Spinal cord (tissue), 10 donors: ENCODE measurements at places on chromosomes 7 and 10.

DNA sequence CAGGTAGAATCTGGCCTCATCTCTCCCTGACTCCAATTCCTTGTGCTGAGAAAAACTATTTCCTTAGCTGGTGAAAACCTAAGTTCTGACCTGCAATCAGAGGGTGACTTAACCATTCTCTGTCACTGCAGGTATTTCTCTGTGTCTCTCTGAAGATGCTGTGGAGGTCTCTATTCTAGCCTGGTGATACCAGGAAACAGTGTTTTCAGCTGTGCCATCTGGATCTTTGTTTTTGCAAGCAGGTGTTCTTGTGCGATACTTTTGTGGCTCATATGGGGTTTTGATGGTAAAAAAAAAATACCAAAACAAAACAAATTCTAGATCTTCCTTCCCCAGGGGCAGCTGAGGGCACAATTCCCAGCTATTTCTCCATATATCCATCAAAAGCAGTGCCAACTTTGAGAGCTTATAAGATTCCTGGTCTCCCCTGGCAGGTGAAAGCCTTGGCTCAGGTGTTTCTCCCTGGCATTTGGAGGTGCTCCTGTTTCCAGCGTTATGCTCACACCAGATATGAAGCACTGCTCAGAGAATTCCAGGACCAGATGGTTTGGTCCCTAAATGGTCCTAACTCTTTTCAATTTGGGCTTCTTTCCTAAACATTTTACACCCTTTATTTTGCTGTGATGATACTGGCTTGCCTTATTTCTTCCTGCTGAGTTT lies 9.9 kb upstream of the NPVF start:
- DNase-seq = peak; percentile 84

GRCh38 chr7:128924707-128925588 lies 12.8 kb upstream of the IRF5 start:
- DNase-seq = no peak

- DNase-seq = peak; percentile 72
These were observed 3.4 kb upstream of the SMARCD3 start for GRCh38 chr7:151251689-151252560.

GRCh38 chr7:131618391-131618790 lies 62.0 kb upstream of the PODXL start:
- DNase-seq = no peak

DNA sequence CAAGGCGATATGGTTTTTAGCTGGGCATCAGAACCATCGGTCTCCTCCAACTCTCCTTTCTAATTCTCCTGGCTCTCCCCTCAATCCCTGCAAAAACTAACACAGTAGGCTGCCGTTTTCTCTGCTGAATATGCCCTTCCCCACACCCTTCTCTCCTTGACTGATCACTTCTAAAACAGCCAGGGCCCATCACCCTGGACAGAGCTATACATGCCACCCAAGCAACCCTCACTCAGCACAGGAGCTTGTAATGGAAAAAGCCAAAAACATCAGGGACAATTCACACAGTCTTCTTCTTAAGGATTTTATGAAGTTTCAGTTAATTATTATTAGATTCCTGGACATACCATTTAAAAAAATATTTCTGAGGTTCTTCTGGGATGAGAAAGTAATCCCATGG lies 61.5 kb downstream of the PIK3AP1 start:
- DNase-seq = no peak

DNA sequence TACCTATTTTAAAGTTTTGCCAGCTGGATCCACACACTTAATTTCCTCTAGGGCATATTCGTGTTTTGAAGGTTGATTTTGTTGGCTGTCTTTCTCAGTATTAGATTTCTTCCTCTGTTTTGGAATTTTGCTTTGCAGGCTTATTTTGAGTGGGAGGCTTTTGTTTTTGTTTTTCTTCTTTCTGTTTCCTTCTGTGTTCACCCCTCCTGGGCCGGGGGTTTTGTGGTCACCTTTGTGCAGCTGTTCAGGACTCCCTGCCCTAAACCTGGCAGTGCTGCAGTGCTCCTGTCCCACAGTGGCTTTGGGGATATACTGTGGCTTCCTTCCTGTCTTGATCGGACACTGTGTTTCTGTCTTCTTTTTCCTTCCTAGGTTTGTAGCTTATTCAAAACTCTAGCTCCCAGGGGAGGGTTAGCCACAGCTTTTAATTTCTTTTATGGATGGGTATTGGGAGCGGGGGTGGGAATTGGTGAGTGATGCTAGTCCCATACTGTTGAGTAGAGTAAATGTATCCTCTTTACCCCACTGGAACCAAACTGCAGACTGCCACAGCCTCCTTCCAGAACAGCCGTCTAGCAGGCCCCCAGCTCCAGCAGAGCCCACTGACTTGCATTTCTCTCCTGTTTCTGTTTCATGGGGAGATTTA lies 228.7 kb upstream of the FZD8 start:
- DNase-seq = no peak

DNA sequence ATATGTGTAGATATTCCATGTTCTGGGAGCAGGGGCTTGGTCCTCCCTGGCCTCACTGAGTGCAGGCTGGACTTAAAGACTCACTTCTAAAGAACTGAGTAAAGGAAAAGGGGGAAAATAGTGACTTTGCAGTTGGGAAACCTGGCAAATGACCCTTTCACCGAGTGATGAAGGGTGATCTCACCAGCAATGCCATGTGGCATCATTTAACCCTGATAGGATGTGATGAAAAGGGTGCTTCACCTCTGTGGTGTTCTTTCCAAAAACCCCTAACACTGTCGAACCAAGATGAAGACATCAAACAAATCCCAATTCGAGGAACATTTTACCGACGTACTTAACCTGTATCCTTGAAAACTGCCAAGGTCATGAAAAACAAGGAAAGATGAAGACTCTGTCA lies 71.9 kb downstream of the AOAH start:
- DNase-seq = no peak

- DNase-seq = no peak
These were observed 1.0 kb downstream of the INMT start for GRCh38 chr7:30752979-30753378.

DNA sequence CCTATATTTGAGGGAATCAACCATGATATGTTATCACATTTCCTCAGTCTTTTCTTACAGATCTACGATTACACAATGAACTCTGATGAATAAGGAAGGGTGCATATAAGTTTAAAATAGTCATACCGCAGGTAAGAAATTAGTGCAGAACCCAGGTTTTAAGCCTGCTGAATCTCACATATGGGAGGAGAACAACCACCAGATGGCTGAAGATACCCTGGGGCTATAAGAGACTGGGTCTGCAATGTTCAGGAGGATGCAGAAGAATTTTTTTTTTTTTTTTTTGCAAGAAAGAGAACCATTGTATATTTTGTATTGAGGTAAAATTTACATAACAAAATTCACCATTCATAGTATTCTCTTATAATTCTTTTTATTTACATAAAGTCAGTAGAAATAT lies 372.3 kb upstream of the MYO3A start:
- no peak for DNase-seq

DNA sequence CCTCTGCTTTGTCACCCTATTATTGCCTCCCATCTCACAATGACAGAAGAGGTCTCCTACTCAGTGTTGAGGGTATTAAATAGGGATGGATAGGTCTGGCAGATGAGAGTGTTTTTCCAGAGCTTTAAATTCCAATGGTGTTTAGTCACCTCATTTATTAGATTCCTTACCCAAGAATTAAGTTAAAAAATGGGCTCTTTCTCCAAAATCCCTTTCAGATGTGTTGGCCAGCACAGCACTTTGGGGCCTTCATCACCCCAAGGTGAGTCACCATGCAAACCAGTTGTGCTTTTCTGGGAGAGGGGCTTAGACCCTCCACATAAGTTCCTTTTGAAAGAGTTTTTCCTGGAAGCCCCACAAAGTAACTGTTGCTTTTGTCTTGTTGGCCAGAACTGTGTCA lies 78.4 kb downstream of the CYP26A1 start:
- no peak for DNase-seq

DNA sequence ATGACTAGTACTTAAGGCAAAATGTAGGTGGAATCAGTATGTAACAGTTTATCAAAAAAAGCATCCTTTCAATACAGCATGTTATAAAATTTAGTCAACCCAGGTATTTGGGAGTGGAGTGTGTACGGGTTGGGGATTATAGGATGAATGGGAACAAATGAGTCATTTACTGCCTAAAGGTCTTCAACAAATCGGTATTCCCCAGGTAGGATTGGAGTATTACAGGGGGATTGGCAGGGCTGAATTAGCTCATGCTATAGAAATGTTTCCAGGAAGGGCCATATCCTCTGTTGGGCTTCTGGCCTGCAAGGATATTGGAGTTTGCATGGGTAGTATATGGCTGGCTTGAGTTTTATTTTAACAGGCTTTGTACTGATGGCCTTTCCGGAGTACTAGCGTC lies 723.7 kb downstream of the SORCS1 start:
- DNase-seq = no peak

DNA sequence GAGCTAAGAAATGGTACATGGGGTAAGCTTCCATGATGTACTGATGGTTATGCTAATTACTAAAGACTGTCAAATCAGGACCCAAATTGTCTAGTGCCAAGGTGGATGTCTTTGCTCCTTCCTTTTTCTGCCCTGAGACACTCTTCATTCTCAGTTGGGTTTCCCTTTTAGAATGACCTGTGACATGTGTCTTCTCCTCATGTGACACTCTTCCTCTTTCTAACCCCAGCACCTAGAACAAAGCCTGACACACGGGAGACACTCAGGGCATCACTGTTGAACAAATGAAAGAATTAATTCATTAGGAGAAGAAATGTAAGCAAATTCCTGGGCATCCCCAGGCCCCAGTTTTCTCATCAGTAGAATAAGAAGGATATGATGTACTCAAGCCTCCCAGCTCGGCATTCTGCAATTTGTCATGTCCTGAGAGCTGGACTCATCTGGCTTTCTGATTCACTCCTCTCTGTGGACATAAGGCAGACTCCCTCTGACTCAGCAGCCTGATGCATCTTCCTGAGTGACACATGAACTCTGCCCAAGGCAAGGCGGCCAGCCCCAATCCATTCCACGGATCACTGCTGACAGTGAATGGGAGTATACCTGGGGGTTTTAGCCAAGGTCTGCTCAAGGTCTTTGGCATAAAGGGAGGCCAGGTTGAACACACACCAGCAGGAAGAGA lies 473.8 kb downstream of the KCNMA1 start:
- DNase-seq = no peak

- peak; percentile 43 for DNase-seq
These were observed 68.5 kb upstream of the SVIL start for GRCh38 chr10:29703271-29703670.

- DNase-seq = no peak
These were observed 2.6 kb downstream of the ABCA13 start for GRCh38 chr7:48173756-48174382.

DNA sequence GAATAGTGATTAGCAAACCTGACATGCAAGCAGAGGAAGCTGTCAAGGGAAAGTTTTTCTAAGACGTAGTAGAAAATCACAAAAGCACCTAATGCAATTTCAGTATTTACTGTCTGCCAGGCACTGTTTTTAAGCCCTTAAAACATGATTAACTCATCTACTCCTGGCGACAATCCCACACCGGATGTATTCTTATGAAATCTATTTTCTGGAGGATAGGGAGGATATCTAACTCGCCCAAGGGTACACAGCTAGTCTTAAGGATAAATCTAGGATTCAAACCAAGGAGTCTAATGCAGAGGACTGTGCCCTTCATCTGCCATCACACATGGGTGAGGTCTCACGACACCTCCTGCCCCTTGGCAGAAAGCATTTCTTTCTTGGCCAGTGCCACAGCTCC lies 47.8 kb upstream of the FIGNL1 start:
- DNase-seq = no peak

GRCh38 chr7:41996381-41997035 lies 240.5 kb downstream of the GLI3 start:
- DNase-seq = no peak

DNA sequence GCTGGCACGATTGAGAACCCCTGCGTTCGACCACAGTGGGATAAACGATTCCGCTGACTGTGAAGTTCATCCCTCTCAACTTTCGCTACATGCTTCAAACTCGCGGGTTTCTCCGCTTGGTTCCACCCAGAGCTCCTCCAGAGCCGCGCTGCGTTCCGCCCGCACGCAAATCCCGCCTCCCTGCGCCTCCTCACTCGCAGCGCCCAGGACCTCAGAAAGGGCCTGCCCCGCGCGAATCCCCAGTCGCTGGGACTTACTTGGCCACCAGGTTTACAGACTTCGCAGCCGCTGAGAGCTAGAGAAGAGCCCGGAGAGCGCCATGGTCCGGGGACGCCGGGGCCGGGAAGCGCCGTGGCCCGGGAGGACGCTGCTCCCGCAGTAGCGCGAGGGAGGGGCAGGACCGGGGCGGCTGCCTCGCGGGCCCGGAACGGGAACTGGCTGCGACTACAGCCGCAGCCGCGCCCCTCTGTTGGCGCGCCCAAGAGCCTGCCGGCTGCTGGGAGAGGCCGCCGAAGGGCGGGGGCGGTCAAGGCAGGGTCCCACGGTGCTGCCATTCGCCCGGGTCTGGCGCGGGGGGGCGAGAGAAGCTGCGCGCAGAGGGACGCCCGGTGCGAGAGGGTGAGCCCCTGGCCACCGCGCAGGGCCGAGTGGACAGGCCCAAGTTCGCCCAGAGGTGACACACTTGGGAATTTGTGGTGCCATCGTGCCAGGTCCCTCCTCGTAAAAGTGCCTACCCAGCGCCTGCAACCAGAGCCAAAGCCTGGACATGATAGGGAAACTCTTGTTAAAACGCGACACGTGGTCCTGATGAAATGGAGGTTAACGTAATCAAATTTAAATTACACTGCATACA lies at the start of gene NOD1:
Gene NOD1, minus strand, starts transcription at position 436 of the 853 bp plus-strand sequence. CDS start 21,863 bp downstream, outside the sequence.
- DNase-seq = peak; percentile 85

- no peak for DNase-seq
These were observed 31.9 kb downstream of the LRRC18 start for GRCh38 chr10:48907730-48908129.

GRCh38 chr10:58016614-58017013 lies 251.1 kb downstream of the IPMK start:
- DNase-seq = no peak

- DNase-seq = no peak
These were observed 39.4 kb upstream of the ARHGAP21 start for GRCh38 chr10:24762966-24763623.

GRCh38 chr10:49303711-49304110 lies 4.7 kb downstream of the C10orf71 start:
- DNase-seq = no peak

DNA sequence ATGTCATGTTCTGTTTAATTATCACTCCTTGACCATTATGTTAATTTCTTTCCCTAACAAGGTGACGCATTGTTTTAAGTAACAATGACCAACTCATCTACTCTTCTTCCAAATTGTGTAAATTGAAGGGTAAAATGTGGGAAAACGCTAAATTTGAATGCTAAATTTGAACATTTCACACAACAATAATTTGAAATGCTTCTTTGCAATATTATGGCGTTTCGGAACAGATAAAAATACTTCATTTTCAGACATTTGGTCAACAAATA lies 29.2 kb upstream of the KMT2C start:
- no peak for DNase-seq

GRCh38 chr10:89888321-89889070 lies 187.1 kb downstream of the KIF20B start:
- DNase-seq = no peak

GRCh38 chr7:51077987-51078370 lies 238.6 kb downstream of the COBL start:
- no peak for DNase-seq

- DNase-seq = no peak
These were observed 62.0 kb downstream of the SKIDA1 start for GRCh38 chr10:21463436-21463835.
